ENCODE measurements at places on chromosomes 7 and 10.

GRCh38 chr7:57482-58255 is 134.7 kb upstream of the FAM20C start:
- peak; percentile 47 for DNase-seq

DNA sequence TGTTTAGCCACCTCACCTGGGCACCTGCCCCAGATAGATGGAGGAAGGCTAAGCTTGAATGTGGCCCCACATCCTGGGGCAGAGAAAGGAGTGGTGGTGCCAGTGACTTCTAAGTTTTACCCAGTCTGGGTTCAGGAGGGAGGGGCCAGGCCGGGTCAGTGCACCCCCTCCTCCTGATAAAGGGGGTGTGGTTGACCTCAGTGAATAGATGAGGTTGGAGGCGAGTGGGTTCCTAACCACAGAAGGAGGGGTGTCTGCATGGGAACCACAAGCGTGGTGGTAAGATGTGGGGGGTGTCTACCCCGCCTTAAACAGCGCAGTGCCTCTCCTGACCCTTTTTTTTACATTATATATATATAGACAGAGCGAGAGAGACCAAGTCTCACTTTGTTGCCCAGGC is 105.3 kb upstream of the KCTD7 start:
- no peak for DNase-seq

DNA sequence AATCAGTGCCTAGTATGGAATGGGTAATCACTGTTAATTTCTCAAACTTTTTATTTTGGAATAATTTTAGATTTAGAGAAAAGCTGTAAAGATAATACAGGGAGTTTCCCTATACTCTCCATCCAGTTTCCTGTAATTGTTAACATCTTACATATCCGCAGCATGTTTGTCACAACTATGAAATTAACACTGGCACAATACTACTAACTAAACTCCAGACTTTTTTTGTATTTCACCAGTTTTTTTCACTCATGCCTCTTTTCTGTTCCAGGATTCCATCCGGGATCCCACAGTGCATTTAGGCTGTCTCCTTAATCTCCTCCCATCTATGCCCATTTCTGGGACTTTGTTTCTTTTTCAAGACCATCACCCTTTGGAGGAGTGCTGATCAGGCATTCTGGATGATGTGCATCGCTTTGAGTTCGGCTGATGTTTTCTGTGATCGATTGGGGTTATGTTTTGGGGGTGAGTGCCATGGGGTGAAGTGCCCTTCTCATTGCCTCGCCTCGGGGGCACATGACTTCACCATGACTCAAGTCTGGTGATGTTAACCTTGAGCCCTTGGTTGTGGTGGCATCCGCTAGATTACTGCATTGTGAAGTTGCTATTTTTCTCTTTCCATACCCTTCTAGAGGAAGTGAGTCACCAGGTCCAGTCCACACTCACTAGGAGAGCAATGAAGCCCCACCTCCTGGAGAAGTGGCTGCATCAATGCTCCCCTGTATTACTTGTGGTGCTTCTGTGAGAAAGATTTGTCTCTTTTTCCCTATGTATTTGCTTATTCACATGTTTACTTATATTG is 43.9 kb upstream of the GRB10 start:
- no peak for DNase-seq

GRCh38 chr7:150826061-150826849 is 25.7 kb downstream of the TMEM176A start:
- no peak for DNase-seq

GRCh38 chr10:58457761-58458616 is 54.7 kb upstream of the BICC1 start:
- no peak for DNase-seq
